AML-193 (cell line): ENCODE measurements at places on chromosomes 12 and 14.

DNA sequence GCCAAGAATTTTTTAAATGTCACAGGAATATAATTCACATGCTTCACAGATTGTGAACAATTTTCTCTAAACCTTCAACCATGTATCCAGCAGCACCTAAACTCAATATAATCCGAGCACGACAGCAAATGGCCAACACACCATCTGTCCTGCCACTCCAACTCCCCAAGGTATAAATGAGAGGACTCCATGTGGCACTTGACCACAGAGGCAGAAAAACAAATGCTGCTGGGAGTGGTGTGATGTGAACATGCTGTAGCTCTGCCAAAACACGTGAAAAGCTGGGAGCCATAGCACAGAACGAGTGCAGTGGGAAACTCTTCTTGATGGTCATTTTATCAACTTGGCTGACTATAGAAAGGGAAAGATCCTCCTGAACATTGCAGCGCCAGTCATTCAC, 70.9 kb downstream of the LLPH start:
- no peak for DNase-seq

- DNase-seq: no peak
These were observed 55.8 kb upstream of the LRIG3 start for GRCh38 chr12:58976146-58976545.

DNA sequence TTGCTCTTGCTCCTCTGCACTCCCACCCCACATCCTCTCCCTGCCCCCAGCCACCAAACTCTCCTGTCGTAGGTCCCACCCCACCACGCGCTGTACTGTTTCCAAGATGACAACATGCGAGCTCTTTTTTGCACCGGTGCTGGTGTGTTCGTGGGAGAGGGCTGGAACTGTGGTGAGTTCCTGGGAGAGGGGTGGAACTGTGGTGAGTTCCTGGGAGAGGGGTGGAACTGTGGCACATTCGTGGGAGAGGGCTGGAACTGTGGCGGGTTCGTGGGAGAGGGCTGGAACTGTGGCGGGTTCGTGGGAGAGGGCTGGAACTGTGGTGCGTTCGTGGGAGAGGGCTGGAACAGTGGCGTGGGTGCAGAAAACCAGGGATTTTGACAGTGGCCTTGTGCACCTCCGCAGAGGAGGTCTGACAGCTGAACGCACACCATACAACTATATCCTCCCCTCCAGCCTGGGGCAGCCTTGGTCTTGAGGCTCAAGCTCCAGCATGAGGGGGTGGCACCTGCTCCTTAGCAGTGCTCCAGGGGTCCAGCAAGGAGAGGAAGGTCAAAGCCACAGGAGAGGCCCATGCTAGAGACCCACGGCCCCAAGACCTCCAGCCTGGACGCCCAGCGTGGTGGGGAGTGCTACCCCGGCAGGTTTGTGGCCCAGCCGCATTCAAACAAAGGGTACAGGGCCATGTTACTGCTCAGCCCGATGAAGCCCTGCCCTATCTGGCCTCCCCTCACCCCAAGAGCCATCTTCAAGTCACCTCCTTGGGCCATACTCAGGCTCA, 50.1 kb downstream of the ACTN1 start:
- no peak for DNase-seq

- no peak for DNase-seq
These were observed 369.3 kb upstream of the TMPO start for GRCh38 chr12:98146043-98146442.
